ENCODE measurements at places on chromosomes 1 and 21.

GRCh38 chr1:19804831-19805251, 5.1 kb upstream of the TMCO4 start:
- no peak for DNase-seq

DNA sequence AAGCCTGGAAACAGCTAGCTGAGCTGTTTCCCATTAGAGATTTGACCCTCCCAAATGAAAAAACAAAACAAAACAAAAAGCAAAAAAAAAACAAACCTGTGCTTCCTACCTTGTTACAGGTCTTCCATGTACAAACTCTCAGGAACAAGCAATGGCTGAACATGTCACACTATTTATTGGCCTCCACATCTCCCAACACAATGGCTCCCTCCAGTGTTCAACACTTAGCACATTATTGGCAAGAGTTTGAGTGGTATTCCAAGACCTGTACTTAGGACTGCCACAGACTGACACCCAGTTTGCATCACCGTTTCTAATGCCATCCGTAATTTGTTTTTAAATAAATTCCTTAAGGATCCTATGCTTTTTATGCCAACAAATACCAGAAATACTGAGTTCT, 195.0 kb upstream of the OLFM3 start:
- DNase-seq: peak; percentile 5

DNA sequence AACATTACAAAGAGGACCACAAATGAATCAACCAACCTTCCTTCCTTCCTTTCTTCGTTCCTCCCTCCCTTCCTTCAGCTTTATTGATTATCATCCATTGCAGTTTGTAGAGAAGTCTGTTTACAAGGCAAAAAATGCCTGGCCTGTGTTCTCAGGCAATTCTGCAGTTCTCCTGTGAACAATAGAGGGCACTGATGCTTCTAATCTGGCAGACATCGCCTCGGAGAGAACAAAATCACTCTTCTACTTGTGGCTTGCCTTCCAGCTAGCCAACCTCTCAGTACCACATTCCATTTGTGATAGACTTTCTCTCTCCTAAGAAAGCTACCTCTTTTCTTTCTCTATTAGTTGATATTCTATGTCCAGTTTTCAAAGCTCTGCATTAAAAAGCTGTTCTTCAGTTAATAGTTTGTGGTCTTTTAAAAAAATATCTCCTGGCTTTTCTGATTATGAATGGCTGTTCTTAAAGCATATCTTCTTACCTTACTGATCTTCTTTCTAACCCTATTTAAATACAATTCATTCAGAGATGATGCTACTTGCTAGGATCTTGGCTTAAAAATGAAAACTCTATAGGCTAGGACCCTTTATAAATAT, 26.9 kb upstream of the ESRRG start:
- DNase-seq: peak; percentile 37

- DNase-seq: peak; percentile 53
Observed at GRCh38 chr1:239816081-239816782, 275.5 kb upstream of the FMN2 start.

DNA sequence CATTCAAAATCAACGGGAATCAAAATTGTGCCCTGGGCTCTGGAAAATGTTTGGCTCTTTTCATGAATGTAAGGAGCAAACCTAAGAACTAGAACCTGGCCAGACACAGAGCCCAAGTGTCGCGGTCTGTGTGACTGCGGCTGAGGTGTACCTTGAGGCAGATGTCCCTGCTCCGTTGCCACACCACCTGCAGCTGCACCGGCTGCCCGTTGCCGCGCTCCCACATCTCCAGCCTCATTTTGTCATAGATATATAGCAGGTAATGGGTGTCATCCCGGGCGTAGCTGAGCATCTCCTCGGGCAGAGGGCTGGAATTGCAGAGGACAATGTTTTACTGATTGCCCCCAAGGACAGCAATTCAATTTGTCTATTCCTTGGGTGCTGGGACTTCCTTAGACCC, 18.7 kb downstream of the EXOSC10 start:
- DNase-seq: no peak

GRCh38 chr21:14520535-14520934, 25.6 kb downstream of the SAMSN1 start:
- DNase-seq: no peak

- DNase-seq: no peak
Observed at GRCh38 chr1:7553042-7553690, 217.9 kb upstream of the VAMP3 start.

- DNase-seq: no peak
Observed at GRCh38 chr1:167499106-167499505, 19.2 kb downstream of the CD247 start.

GRCh38 chr1:202836623-202837403, 26.1 kb downstream of the PCAT6 start:
- DNase-seq: no peak

Data from AG20443 (cell line).